ENCODE measurements at places on chromosomes 12 and 14.

DNA sequence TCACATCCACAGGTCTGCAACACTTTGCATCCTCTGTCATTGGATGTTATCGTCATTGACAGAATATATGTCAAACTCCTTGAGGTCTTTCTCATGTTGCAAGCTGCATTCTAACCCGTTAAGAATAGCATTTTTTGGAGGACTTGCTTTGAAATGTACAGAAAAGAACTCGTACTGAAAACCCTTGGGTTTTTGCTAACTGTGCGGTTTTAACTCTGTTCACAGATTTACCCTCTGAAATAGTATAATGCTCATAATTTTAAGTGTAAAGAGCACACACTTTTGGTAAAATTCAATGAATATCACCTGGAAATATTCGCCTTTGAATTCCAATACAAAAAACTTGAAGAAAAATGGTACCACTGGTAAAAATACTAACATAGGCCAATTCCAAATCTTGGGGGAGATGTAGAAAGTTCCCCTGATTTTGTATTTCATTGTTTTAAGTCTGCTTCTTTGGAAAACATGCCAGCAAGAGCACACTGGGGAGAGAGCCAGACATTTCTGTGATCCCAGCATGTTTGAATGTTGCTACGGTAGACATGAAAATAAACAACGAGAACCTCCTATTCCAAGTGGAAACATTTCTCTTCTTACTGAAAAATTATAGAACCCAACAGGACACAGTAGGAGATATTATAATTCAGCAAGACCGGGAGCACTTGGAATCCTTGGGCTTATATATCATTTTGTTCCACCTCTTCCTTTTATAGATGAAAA is 446.0 kb downstream of the AEBP2 start:
- DNase-seq: no peak

- DNase-seq: no peak
These were observed 1.8 kb downstream of the SMIM41 start for GRCh38 chr12:52081263-52081733.

GRCh38 chr12:131511391-131511802 is 199.5 kb upstream of the SFSWAP start:
- peak; percentile 57 for DNase-seq

GRCh38 chr12:94247246-94247645 is 98.9 kb downstream of the PLXNC1 start:
- no peak for DNase-seq

DNA sequence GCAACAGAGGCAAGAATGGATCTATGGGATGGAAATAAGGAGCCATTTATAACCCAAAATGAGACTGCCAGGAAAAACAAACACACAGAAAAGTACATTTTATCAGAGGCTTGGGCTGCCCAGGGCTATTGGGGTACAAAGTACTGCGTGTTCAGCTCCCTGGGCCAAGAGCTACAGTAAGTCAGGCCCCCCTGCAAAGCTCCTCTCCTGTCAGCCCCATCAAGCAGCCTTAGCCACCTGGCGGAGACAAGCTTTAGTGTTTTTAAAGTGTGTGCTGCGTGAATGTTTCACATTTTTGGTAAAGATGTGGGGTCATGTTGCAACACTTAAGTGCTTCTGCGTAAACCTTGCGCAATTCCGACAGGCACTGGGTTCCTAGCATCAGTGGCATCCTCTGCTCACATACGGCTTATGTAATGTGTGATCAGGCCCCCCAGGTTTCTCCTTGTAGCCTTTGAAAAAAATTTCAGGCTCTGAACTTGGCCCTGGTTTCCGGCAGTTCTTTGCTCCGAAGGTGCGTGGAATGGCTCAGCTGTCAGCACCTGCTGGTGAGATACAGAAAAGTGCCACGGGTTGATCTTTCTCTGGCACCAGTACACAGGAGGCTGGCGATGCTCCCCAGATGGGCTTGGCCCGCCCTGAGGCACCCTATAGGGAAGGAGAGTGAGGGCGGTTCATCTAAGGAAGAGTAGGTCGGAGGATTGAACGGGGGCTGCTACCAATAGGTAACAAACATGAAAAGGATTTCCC is 198.7 kb upstream of the EEA1 start:
- no peak for DNase-seq

DNA sequence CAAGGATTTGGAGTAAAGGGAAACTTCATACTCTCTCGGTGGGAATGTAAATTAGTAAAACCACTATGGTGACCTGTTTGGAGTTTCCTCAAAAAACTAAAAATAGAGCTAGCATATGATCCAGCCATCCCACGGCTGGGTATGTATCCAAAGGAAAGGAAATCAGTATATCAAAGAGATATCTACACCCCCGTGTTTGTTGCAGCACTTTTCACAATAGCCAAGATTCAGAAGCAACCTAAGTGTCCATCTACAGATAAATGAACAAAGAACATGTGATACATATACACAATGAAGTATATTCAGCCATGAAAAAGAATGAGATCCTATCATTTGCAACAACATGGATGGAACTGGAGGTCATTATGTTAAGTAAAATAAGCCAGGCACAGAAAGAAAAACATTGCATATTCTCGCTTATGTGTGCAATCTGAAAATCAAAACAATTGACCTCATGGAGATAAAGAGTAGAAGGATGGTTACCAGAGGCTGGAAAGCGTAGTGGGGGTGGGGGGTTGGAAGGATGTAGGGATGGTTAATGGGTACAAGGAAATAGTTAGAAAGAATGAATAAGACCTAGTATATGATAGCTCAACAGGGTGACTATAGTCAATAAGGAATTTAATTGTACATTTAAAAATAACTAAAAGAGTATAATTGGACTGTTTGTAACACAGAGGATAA is 468.0 kb downstream of the BCAT1 start:
- DNase-seq: no peak

DNA sequence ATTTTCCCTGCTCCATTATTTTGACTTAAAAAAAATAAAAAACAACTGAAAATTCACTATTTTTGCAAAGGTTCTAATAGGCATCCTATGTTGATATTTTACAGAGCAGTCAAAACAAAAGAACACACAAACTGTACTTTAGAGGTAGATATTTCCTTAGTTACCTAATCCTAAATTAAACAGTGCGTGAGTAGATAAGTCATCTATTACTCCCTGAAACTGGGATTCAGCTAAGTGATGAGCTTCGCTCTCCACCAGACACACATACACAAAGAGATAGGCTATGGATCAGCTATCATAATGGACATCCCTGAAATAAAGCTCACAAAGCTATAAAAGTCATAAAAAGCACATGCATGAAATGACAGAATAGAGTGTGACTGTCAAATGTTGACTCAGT is 398.7 kb downstream of the SOX5 start:
- DNase-seq: no peak

DNA sequence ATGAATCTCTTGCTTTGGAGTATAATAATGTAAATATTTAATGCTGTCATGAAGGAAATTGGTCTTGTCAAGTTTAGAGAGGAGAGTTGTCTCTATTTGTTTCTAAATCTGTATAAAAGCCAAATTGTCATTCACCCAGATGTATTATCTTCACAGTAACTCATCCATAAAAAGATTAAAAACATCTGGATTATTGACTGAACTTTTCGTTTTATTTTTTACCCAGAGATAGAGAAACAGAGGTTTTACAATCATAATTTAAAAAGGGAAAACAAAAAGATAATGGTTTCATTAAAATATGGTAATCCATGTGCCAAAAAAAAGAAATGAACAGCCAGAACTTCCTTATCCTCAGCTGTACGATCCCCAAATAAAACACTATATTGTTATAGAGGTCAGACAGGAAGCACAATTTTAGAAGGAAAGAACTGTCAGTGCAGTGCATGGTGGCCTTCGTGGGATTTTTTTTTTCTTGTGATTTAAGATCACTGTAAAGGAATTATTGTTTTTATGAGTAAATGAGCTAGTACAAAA is 125.9 kb downstream of the ACSS3 start:
- DNase-seq: no peak

DNA sequence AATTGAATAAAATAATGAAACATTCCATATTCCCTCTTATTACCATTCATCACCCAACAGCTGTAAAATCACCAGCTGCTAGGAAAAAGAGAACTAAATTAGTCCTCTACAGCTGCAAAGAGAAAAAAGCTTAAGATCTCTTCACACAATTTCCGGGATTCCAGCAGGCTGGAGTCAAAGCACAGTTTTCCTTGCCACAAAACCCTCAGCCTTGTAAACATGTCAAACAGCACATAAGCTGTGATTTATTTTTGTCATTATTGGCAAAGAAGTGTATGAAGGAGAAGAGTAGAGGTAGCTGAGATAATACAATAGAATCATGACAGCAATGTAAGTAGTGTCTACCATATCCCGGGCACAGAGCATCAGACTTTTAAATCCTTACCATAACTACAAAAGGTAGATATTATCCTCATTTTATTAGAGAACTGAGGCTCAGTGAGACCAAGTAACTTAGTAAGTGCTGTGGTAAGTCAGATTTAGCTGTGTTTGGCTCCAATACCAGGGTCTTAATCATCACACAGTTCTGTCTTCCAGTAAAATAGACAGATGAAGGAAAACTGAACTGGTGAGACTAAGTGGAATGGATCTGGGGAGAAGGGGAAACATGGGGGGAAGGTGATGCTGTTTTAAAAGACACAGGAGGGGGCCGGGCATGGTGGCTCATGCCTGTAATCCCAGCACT is 57.3 kb downstream of the NTN4 start:
- no peak for DNase-seq

GRCh38 chr12:48105321-48105866 is 485 bp downstream of the SENP1 start:
- DNase-seq: no peak

- DNase-seq: no peak
These were observed 240.7 kb upstream of the PLEKHG7 start for GRCh38 chr12:92462049-92462448.

GRCh38 chr14:52068615-52069306 is at the start of gene NID2:
Gene NID2 (minus strand): TSS chr14:52069059. CDS start chr14:52068994, 65 bp downstream.
- no peak for DNase-seq

DNA sequence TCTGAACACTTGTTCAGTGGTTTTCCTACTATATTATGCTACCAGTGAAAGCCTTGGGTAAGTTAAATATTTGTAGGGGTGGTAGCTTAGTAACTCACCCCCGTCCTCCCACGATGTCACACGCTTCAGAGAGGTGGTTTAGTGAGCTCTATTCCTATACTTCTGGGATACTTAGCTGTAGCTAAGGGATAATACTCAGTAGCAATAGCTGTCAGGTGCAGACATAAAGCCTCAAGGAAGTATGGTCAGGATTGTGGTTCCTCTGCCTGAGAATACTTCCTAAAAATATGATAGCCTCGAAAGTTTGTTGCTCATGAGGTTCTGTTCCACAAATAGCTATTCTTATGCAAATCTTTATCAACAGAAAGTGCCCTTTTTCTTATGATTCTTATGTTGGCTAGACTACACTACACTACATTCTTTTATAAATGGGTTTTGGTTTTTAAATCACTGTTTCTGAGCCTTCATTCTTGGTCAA is 11.9 kb downstream of the DLST start:
- no peak for DNase-seq

- no peak for DNase-seq
These were observed 147.2 kb downstream of the HELB start for GRCh38 chr12:66449531-66449930.

- no peak for DNase-seq
These were observed 5.5 kb downstream of the ZFP36L1 start for GRCh38 chr14:68787092-68787992.

GRCh38 chr12:57215668-57216013 is 953 bp upstream of the NXPH4 start:
- no peak for DNase-seq

DNA sequence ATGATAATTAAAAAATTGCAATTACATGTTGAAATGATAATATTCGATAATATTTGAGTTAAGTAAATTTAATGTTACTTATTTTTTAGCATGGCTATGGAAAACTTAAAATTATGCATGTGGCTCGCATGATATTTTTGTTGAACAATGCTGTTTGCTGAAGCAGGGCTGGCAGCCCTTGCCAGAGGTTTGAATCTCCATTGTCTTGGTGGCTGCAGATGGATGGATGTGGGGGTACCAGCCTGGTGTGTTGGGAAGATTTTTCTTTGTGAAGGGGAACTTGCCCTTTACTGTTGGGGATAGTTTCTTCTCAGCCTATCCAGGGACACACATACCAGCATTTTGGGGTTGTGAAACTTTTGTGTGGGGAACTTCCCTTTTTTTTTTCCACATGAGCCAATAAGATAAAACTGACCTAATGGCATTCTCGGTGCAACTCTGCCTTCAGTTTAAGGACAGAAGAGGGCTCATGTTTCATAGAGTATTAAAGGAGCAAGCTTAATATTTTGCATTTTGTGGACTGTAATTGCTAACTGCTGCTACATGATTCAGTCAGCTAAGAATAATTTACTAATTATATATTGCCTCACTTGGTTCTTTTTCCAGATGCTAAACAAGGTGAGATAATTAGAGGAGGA is 8.8 kb downstream of the RASSF3 start:
- no peak for DNase-seq

DNA sequence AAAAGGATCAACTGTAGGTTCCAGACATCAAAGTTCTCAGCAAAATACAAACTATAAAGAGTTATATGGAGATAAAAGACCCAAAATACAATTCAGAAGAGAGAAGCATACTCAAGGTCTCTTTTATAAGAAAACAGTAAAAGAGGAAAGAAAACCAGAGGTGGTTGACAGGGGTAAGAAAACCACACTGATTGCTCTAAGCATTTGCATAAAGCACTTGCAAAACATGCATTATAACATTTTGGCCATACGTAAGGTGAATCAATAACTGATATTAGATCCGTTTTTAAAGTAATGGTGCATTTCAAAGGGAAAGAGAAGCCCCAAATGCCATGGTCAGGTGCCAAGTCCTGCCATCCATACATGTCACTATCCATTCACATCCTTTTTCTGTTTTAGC is 5.9 kb downstream of the DDHD1 start:
- DNase-seq: no peak

- no peak for DNase-seq
These were observed 79.4 kb downstream of the ST8SIA1 start for GRCh38 chr12:22255097-22255496.

- no peak for DNase-seq
These were observed 48.1 kb upstream of the BICDL1 start for GRCh38 chr12:119940897-119941296.

- DNase-seq: no peak
These were observed 100.4 kb upstream of the SRRM4 start for GRCh38 chr12:118880720-118881493.

DNA sequence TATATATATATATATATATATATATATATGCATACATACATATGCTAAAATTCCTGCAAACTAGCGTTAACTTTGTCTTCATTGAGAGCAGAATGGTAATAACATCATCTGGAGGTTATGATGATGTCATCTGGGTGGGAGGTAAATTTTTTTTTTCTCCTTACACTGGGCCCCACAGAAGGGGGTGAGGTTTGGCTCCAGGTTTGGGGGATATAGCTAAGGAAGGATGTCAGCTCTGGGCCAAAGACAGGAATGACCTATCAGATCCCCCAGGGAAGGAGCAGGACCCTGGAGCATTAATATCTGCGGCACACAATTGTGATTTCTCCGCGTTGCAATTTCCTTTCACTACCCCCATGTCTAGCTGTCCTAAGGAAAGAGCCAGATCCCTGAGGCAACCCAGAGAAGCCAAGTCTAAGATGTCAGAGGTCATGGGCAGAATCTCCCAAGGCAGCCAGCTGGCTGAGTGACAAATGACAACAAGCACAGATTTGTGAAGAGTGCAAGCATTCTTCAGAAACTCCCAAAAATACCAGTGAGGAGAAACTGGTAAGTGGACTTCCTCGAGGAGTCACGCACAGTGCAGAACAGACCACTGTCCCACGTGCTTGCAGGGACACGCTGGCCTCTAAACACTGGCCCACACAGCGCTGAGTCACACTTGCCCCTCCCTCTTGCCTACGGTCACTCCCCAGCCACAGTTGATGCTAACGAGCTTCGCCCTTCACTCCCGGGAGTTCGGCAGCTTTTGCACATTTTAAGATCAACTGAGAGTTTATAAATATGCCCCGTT is 9.9 kb downstream of the UBC start:
- DNase-seq: no peak

GRCh38 chr14:104821229-104821945 is 20.5 kb downstream of the ZBTB42 start:
- no peak for DNase-seq

Measured in stimulated activated CD8-positive, alpha-beta memory T cell treated with anti-CD3 and anti-CD28 coated beads, Interleukin-7, amount 100 ng/mL, for 48 hours (primary cell).